ENCODE measurements at places on chromosomes 6 and 20.
A peak's percentile ranks its signal among the peaks of the same experiment; 100 is the strongest.

GRCh38 chr6:127515794-127516661 is 3.1 kb downstream of the MTCL3 start:
- peak; percentile 70 for DNase-seq

GRCh38 chr6:7250812-7251211 is 62.2 kb downstream of the SSR1 start:
- no peak for DNase-seq

DNA sequence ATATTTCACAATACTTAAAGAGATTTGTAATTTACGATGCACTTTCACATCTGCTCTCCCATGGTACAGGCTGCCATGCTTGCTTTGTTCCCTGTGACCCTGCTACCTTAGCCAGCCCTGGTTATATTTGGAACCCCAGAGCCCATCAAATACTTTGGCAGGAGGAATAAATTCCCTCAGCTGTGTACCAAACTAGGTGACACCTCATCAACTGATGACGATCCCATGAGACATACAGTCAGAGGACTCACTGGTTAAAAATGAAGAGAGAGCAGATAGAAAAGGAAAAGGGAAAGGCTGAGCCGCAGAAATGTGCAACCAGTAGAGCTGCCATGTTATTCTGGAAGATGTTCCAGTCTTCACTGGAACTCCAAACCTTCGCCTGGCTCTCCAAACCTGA is 120.0 kb downstream of the SIM1 start:
- DNase-seq: no peak

- DNase-seq: no peak
These were observed 36.2 kb downstream of the HLA-F start for GRCh38 chr6:29759457-29759856.

- no peak for DNase-seq
These were observed 232.5 kb downstream of the PKHD1 start for GRCh38 chr6:51854876-51855275.

DNA sequence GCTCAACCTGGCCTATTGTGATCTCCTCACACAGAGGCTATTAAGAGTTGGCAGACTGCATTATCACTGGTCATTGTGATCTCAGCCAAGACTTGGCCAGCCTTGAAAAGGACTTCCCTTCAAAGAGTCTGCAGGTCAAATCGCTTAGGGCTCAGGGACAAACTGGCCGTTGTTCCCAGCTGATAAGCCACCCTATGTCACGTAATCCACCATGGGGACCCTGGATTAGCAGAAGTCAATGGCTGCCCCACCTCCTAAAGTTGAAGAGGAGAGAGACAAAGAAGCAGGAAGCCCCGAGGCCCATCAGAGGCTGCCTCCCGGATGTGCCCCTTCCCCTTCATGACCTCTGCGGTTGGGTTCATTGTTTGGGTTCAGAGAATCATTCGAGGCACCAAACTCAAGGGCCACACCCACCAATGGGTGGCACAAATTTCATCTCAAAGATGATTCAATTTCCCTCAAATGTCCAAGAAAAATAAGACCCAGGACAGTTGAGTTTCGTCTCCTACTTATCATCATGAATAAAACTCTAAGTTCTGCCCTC is 56.6 kb downstream of the BPIFB1 start:
- DNase-seq: no peak

DNA sequence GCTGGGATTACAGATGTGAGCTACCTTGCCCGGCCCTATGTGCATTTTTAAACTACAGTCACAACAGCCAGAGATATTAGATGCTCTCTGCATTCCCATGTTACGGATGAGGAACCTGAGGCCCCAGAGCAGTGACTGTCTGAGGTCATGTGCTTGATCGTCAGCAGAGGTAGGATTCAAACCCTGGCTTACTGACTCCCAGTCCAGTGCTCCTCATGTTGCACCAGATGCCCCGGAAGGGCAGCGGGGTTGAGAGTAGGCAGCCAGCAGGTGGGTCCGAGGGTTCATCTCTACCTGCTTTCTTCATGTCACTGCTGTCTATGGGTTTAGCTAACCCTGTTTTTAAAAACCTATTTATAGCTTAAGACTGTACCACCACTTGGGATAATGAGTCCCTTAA is 9.3 kb upstream of the ZNF335 start:
- no peak for DNase-seq

All from CD4-positive, CD25-positive, alpha-beta regulatory T cell (primary cell).